GM23338 (cell line): ENCODE measurements at places on chromosomes 16 and 17.

DNA sequence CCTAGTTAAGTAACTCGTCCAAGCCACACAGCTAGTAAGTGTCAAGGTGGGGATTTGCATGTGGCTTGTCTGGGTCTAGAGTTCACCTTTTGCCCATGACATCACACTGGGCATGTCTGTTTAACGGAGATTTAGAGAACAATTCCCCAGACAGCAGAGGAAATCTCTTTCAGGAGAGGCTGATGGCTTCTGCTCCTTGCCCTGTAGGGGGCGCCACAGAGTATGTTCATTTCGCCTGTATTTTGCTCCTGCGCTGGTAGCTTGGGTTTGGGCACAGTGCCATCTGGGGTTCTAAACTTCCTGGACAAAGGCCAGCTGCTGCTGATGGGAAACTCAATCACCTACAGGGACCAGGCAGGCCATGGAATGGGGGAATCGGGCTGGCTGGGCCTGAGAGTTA is 20.4 kb downstream of the OTOA start:
- peak; percentile 72 for DNase-seq

DNA sequence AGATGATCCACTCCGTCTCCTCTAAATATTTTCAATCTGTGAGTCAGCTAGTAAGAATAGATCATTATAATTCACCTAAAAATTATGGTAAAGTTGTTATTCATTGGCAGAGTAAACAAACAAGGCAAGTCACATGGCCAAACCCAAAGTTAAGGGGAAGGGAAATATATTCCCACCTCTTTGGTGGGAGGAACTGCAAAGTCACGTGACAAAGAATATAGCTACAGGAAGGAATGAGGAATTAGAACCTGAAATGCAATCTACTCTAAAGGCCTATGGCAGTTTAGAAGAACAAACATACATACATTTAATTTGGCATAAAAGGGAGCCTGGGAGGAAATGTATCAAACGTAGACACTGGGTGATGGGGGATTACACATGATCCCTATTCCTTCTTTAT is 48.9 kb downstream of the NOG start:
- DNase-seq: no peak

- no peak for DNase-seq
Measured at GRCh38 chr16:574021-574760, 4.4 kb downstream of the PIGQ start.

DNA sequence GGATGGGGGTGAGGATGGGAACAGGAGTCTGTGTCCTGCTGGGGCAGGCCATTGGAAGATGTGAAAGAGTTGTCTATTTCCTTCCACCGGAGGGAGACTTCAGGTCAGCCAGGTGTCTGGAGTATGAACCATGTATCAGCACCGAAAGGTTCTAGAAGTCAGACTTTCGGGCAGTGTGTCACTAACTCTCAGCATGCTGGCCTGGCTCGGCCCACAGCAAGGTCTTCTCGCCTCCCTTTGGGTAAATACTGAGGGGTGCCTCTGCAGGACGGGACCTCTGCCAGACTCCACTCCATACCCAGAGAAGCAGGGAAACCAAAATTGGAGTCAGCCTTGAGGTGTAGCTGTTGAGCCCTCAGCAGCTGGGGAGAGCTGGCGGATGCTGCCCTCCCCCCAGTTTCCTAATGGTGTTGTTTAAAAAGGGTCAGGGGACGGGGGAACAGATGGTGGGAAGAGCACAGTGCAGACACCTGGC is 507 bp downstream of the CIITA start:
- DNase-seq: peak; percentile 38

DNA sequence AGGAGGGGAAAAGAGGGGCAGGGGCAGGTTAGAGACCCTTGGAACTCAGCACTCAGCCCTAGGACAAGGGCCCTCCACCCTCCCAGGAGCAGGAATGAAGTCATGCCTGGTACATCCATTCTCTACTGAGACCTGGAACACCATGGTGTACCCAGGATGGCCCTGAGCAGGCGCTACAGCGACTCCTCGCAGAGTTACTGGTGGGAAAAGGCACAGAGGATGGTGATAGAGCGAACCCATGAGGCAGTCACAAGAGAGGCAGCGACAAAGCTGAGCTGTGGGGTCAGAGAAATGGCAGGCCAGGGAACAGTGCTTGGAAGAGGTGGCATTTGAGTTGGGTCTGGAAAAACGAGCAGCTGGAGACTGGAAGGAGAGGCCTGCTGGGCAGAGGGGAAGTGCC is 37.5 kb downstream of the SRCIN1 start:
- peak; percentile 64 for DNase-seq

DNA sequence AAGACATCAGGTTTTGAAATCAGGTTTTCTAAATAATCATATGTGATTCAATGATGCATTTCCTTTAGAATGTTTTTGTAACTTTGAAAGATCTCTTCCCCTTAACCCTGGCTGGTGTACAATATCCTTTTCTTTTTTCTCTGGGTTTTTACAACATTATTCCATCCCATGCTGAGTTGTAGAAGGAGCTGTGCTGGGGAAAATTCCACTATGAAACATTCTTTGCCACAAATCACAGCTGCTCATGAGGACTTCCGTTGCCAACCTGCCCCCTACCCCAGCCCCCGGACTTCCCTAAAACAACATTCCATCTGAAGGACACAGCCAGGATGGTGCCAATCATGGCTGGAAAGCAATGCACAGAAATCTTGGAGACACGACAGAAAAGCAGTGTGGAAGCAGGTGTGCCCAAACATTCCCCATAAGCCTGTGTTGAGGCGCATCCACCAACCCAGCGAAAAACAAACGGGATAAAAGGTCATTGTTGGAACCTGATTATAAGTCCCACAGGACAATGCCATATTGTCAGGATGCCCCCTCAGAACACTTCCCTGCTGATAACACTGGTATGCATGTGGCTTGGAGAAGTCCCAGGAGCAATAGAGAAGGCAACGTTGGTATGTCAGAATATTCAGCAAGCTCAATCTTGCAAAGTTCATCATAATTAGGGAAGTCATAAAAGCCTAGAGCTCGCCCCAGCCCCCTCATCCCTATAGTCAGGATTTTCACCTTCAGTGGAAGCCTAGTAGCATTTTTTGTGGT is 475.0 kb downstream of the HS3ST3B1 start:
- DNase-seq: no peak

DNA sequence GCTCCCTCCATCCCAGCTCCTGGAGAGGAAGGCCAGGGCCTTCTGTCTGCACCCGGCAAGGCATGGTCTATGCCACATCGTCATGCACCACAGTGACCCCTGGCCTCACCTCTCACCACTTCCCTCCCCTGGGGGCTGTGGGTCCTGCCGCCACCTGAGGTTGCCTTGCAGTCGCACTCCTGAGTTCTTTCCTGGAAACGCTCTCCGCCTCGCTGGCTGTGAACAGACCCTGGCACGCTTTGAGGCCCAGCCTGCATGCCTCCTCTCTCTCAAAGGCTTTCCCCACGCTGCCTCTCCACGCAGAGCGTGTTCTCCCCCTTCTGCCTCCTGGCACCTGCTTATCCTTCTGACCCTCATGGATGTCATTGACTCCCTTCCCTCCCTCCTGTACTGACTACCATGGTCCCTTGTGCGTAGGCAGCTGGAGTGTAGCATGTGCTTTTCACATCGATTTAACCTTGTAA is 45.4 kb downstream of the SEC14L1 start:
- no peak for DNase-seq

- DNase-seq: no peak
Measured at GRCh38 chr16:27789595-27790241, 239.8 kb downstream of the KATNIP start.

GRCh38 chr16:83113811-83114210 is 487.0 kb downstream of the CDH13 start:
- DNase-seq: no peak

GRCh38 chr17:73591296-73592078 is 52.8 kb downstream of the SDK2 start:
- no peak for DNase-seq

GRCh38 chr16:56914896-56915295 is 17.0 kb upstream of the HERPUD1 start:
- DNase-seq: no peak

GRCh38 chr16:77439106-77439505 is 4.3 kb upstream of the ADAMTS18 start:
- DNase-seq: no peak

DNA sequence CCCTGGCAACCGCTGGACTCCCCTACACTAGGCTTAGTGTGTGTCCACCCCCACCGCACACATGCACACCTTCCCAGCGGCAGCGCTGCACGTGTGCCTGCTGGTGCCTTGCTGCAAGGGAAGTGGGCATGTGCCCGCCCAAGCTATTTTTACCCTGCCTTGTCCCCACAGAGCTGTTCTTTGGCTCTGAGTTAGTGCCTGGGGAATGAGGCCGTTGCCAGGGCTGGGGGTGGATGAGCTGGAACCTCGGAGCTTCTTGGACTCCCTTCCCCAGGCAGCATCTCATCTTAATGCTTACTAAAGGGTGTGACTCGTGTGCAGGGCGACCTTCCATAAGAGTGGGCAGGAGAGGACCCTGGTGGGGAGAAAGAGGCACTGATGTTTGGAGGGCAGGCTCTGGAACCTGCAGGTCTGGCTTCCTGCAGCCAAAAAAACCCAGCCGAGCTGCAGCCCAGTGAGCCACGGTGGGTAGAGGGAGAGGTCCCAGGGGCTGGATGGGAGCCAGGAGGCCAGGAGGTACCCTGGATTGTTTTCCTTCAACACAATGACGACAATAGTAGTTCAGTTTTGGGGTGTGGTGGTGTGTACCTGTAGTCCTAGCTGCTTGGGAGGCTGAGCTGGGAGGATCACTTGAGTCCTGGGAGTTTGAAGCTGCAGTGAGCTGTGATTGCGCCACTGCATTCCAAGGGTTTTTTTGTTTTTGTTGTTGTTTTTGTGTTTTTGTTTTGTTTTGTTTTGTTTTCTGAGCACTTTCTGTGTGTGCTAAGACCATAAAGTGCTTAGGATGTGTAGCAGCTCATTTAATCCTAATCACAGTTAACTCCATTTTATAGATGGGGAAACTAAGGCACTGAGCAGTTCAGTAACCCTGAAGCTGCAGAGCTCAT is 119.1 kb downstream of the RAB11FIP4 start:
- DNase-seq: no peak

DNA sequence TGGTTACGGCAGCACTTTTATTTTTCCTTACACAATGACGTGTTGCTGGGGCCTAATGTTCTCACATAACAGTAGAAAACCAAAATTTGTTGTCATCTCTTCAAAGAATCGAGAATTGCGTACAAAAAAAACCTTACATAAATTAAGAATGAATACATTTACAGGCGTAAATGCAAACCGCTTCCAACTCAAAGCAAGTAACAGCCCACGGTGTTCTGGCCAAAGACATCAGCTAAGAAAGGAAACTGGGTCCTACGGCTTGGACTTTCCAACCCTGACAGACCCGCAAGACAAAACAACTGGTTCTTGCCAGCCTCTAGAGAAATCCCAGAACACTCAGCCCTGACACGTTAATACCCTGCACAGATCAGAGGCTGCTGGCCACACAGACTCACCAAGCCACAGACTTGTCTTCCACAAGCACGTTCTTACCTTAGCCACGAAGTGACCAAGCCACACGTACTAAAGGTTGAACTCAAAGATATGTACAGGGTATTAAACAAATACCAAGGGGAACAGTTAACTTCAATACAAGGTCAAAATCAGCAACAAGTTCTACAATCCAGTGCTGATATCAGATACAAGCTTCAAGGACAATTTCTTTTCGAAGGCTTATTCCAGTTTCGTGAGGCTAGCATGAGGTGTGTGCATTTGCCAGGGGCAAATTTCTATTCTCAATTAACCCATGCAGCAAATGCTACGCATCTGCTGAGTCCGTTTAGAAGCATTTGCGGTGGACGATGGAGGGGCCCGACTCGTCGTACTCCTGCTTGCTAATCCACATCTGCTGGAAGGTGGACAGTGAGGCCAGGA is 2.4 kb downstream of the ACTG1 start:
- DNase-seq: no peak

- DNase-seq: no peak
Measured at GRCh38 chr17:64709481-64709880, 47.4 kb upstream of the SMURF2 start.

GRCh38 chr16:69244336-69244735 is 57.4 kb downstream of the SNTB2 start:
- DNase-seq: no peak

DNA sequence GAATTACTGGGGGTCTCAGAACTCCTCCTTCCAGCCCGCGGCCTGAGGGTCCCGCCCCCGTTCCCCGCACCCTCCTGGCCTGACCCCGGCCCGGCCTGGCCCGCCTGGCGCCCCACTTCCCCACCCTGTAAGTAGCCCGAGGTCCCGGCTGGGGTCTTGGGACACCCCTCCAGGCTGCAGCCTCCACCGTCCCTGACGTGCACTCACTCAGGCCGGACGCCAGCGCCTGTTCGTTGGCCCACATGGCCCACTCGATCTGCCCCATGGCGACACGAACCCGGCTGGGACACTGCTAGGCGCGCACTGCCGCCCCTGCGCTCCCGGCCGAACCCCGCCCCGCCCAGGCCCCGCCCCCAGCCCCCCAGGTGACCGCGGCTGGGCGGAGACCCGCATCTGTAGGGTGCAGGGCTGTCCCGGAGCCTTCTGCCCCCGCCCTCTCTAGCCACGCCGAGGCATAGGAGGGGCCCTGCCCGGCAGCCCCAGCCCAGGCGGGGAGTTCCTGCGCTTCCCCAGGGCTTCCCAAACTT is at the start of gene CYBA:
Gene CYBA, minus strand, starts transcription at position 305 of the 527 bp plus-strand sequence. Its CDS starts 40 bp downstream, at position 265.
- peak; percentile 81 for DNase-seq

GRCh38 chr16:26913851-26914250 is 152.9 kb upstream of the C16orf82 start:
- DNase-seq: no peak

DNA sequence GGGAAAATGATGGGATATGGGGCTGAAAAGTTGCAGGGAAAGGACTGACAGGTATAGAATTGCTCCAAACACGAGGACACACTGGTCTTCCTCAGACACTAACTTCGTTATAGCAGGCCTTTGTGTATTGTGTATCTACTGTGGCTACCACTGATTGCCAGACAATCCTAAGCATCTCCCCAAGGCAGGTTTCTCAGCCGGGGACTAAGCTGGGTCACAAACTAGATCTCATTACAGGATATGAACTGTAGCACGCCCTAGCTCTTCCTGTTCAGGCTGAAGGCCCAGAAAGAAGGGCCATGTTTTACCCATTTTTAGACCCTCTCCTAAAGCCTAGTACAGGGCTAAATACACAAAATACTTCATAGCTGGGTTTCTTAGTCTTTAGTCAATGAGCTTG is 5.1 kb upstream of the RANGRF start:
- DNase-seq: no peak

- no peak for DNase-seq
Measured at GRCh38 chr16:1815461-1815860, 11.2 kb downstream of the HAGH start.

DNA sequence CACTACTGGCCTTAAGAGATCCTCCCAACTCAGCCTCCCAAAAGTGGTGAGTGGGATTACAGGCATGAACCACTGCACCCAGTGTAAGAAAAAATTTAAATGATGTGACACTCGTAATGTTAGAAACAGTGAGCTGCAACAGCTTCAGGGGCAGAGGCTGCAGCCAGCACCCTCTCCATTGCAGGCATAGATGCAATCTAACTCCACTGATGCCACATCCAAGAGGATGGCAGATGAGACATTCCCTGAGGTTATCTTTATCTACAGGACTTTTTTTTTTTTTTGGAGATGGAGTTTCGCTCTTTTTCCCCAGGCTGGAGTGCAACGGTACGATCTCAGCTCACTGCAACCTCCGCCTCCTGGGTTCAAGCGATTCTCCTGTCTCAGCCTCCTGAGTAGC is 19.9 kb downstream of the ZCCHC14 start:
- DNase-seq: no peak
